ENCODE measurements at places on chromosomes 13 and 19.

GRCh38 chr13:102440259-102440936 lies 38.5 kb upstream of the FGF14 start:
- no peak for DNase-seq

GRCh38 chr13:110938662-110939421 lies 24.0 kb upstream of the ANKRD10 start:
- no peak for DNase-seq

GRCh38 chr13:62837895-62838294 lies 1422.2 kb upstream of the PCDH20 start:
- no peak for DNase-seq

- DNase-seq, result no peak
Measured at GRCh38 chr19:33661336-33661735, 39.6 kb downstream of the CHST8 start.

DNA sequence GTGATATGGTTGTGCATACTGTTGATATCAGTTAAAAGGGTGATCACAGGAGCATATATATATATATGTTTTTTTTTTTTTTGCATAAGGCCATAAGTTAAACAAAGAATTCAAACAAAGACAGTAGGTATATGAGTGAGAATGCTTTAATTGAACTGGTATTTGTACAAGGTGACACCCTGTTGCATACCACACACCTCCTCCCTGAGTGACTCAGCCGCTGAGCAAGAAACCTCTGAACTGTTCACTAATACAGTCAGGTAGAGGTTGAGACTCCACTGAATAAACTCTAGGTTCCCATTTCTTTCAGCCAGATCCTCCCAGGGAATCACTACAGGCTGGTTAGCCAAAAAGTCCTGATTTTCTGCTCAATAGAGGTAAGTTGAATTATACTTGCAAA lies at the start of gene SCEL:
Gene SCEL (plus strand): TSS at position 259 of the 400 bp plus-strand sequence. CDS start 20,170 bp downstream, outside the sequence.
- no peak for DNase-seq

DNA sequence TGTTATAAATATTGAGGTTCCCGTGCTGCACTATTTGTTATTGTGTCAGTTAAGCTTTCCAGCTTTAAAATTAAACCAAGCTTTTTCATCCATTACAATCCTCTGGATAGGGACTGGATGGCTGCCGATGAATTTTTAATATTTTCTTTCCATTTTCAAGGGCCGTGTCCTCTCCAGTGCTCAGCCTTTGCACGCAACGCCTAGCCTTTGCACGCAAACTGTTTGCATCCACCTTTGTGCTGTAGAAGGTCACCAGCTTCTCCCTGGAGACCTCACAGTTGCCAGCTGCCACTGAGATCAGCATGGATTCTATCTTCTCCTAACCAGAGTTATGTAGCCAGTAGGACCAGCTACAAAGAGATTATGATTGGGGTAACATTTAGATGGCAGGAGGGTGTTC lies 240.5 kb downstream of the SLC7A1 start:
- DNase-seq, result no peak

DNA sequence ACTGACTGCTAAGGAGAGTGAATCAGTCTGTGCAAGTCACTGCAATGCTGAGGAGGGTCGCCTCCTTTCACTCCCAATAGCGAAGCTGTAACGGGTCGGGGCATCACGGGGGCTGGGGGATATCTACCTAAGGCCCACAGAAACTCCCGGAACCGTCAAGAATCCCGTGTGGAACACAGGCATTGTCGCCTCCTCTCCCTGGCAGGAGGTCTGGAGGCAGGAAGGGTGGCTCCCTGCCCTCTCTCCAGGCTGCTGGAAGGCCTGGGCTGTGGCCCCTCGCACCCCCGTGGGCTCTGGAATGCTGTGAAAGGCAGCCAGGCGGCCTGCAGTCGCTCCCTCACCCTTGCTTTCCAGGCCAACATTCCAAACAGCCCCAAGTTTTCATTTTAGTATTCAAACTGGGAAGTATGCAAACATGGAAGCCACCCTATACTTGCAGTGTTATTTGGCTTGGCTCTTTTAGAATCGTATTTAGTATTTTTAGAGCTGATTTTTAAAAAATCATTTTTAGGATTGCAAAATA lies 109.4 kb downstream of the CRYL1 start:
- no peak for DNase-seq

DNA sequence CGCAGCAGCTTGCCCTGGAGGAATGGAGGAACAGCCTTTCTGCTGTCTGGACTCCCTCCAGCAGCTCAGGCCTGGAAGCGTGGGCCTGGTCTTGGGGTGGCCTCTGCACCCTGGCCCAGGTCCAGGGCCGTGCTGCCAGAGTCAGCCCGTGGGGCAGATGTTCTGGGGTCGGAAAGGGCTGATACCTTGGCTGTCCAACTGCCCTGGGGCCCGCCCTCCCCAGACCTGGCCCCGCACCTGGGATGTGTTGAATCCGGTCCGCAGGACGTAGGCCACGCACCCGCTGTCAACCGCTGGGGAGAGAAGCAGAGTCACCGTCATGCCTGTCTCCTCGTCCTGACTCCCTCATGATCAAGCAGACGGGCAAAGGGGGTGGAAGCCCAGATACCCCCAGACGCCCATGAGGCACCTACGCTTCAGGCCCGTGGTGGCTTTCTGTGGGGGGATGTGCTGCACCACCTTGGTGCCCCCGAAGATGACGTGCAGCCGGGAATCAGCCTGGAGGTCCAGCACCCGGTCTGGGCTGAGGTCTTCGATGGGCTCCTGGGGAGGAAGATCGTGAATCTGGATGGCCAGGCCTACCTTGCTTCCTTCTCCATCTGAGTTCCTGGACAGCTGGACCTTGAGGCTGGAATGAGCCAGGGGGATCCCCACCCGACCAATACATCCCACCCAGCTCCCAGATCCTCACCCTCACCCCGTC lies 7.7 kb downstream of the ATP13A1 start:
- no peak for DNase-seq

GRCh38 chr13:33207615-33207961 lies 78.0 kb downstream of the STARD13 start:
- DNase-seq, result no peak

GRCh38 chr13:41851351-41851750 lies 109.6 kb downstream of the VWA8 start:
- no peak for DNase-seq

DNA sequence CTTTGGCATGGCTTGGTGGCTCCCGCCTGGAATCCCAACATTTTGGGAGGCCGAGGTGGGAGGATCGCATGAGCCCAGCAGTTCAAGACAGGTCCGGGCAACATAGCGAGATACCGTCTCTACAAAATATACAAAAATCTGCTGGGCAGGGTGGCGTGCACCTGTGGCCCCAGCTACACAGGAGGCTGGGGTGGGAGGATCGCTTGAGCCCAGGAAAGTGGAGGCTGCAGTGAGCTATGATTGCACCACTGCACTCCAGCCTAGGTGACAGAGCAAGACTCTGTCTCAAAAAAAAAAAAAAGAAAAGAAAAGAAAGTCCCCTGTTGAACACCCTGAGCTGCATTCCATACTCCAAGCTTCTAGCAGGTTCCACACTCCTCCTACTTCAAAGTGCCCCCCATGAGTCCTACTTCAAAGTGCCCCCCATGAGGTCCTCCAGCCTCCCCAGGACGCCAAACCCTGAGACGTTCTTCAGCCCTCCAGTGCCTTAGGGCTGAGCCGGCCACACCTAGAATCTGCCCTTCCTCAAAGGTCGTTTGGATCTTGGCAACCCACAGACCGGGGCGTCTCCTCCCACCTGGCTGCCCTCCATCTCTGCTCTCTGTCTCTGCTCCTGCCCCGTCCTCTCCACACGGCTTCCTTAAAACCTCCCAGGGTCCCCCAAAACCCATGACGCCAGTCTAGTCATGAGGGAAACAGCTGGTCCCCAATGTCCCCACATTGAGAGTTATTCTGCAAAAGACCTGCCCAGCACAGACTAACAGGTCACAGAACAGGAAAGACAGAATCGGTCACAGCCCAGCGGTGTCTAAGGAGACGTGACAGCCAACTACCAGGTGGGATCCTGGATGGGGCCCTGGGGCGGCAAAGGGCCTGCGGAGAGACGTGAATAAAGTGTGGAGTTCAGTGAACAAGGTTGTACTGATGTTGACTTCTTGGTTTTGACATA lies 4.8 kb downstream of the TJP3 start:
- DNase-seq, result no peak

- no peak for DNase-seq
Measured at GRCh38 chr13:113397608-113398425, 33.9 kb upstream of the GRTP1 start.

- DNase-seq, result no peak
Measured at GRCh38 chr13:106331116-106331515, 204.3 kb downstream of the EFNB2 start.

GRCh38 chr13:99124794-99125316 lies 75.8 kb upstream of the UBAC2 start:
- peak; percentile 13 for DNase-seq

DNA sequence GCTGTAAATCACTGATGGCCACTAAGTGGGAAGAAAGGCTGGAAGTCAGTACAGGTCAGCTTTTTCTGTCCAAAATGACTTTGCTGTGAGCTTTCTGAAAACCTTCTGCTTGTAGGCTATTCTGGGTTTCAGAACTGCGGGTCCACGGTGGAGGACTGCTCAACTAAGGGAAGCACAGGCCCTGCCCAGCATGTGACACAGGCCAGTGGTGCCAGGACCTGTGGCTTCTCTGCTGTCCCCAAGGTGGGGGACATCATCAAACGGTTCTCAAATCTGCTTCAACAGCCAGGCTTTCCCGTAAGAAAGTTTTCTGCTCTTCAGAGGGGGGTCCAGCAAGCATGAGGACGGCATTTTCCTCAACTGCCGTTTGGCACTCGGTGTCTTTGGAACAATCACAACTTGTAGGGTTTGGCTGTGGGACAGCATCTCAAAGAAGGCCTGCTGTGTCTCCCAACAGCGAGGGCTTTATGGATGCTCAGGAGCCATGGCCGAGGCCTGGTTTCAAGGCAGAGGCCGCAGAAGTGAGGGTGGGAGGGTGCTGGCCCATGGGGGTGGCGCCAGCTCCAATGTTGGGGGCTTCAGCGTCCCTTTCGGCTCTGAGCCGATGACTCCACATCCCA lies 3.8 kb downstream of the SGTA start:
- no peak for DNase-seq

GRCh38 chr13:110348309-110349105 lies 41.4 kb downstream of the COL4A2 start:
- DNase-seq, result no peak

GRCh38 chr19:4803736-4804695 lies 12.5 kb downstream of the FEM1A start:
- peak; percentile 69 for DNase-seq

DNA sequence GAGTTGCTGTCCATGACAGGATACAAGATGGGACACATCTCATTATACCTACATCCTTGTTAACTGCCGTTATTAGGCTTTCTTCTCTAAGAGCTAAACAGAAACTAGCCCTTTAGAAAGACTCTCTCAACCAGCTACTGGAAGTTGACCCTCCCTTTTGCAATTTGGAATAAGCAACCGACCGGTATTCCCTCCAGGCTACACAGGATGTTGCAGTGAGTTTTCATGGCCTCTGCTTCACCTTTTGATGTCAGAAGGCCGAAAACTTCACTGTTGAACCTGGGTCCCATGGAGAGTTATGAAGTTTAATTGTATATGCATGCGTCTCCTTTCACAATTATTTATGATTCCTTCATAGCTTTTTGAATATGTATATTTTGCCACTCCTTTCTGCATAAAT lies 1042.5 kb upstream of the SPRY2 start:
- DNase-seq, result no peak

- no peak for DNase-seq
Measured at GRCh38 chr13:49615836-49616675, 12.3 kb upstream of the ARL11 start.

GRCh38 chr19:9498183-9498902 lies at the start of gene ZNF560:
Gene ZNF560, minus strand, starts transcription at chr19:9498616. Its CDS starts 23,303 bp downstream, at chr19:9475313.
- DNase-seq, result no peak
